ENCODE measurements at places on chromosomes 5 and 9. TPM values are rescaled to one million over a fixed set of nuclear protein-coding genes. Genes with fewer than 3 reads are reported as not detected.

TMEM174 gene
- total RNA-seq: not detected

NEUROG1 gene
- total RNA-seq: not detected

OR1J2 gene
- total RNA-seq: not detected

SPINK6 gene
- total RNA-seq: not detected

SMIM32 gene
- not detected for total RNA-seq

Data from A549 treated with CORT108297 at 1 μM for 4 hours (cell line).